ENCODE measurements at places on chromosomes 7 and 10.

- DNase-seq: no peak
Observed at GRCh38 chr10:35352512-35352911, 16.2 kb downstream of the CCNY start.

DNA sequence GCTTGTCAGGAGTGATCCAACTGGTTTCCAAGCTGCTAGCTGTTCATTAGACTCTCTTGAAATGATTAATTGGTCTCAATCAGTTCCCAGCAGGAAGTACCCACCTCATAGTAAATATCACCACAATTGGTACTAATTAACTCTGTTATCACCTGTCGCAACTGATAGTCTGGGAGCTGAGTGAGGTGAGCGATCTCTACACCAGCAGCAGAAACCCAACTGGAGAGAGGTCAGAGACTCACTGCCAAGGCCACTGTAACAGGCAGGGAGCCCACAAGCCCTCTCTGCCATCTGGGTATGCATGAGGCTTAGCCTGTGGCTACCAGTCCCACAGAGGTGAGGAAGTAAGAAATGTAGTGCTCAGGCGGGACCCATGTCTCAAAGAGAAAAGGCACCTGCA, 245.5 kb downstream of the DYNC1I1 start:
- DNase-seq: no peak

DNA sequence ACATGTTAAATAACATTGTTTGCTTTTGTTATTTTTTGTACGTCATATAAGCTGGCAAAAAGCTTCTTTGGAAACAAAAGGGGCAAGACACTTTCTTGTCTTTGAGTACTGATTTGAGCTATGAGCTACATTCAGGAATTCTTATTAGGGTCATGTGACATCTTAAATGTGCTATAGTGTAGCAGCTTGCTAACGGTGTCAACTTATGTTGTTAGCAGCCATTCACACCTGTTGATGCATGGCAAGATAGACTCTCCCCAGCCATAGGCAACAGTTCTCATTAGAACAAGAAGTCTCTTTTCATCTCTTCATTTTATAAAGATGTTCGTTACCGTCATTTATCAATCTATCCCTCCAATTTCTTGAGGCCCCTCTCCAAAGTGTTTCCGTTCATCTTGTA, 213.7 kb downstream of the CSTF2T start:
- DNase-seq: no peak

- no peak for DNase-seq
Observed at GRCh38 chr10:45023426-45023825, 22.7 kb downstream of the ZNF22 start.

DNA sequence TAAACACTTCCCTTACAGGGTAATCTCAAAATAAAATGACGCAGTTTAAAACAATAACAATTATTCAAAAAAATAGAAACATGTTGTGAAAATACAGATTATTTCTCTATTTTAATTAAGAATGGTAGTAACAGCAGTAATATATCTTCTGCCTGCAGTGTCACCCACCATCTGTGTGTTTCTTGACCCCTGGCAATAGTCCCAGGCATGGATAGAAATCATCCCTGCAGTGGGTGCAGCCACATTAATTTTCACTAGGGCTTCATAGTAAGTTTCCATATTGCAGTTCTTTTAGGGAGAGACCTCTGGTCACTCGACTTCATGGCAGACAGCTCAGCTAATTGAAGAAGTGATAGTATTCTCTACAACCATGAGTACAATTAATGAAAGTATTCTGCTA, 470.1 kb upstream of the TEX47 start:
- DNase-seq: no peak
